ENCODE measurements at places on chromosomes 3 and 15. TPM values are rescaled to one million over a fixed set of nuclear protein-coding genes. Genes with fewer than 3 reads are reported as not detected.

The AAGAB gene
- polyA plus RNA-seq: 49.1 TPM

The PTX3 gene
- 235 TPM for polyA plus RNA-seq

The PIF1 gene
- 5.6 TPM for polyA plus RNA-seq

GRCh38 chr15:56892659-56893363, 25.6 kb upstream of the TCF12 start:
- DNase-seq: no peak

- DNase-seq: peak; percentile 20
Observed at GRCh38 chr15:66578286-66578875, 12.6 kb upstream of the LCTL start.

Measured in AG04450 (cell line).